ENCODE measurements at places on chromosomes 11 and 22.
A peak's percentile ranks its signal among the peaks of the same experiment; 100 is the strongest.

- DNase-seq = no peak
These were observed 4.9 kb downstream of the TCP11L1 start for GRCh38 chr11:33044285-33044756.

DNA sequence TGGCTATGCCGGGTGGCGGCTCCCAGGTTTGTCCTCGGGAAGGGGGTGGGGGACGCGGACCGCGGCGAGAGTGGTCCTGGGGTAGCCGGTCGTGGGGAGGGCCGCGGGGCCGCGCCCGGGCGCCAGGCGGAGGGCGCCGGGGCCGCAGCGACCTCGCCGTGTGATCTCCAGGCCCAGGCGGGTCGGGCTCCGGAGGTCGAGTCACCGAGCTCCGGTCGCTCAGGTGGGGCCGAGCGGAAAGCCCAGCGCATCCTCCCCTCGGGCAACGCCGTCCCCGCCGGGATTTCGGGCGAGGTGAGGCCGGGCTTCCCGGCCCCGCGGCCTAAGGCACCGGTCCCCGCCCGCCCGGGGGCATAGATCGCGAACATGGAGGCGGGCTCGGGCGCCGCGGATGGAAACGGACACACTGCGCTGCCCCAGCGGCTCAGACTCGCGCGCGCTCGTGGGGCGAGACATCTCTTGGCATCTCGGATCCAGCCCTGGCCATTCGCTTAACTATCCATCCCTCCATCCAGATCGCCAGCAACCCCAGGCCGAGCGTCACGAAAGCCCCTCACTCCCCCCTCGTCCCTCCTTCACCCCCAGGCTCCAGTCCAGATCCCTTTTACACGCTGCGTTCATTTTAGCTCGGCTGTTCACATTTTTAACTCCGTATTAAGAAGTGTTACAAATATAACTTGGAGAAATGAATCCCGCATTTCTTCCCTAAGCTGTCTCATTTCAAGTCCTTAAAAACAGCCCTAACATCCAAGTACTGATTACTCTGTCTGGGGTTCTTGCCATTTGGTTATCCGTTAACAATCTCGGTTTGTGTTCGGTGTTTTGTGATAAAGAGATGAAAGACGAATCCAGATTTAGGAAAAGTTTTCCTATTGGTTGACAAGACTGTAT, 460 bp downstream of the ZC3H12C start:
- peak; percentile 7 for DNase-seq

DNA sequence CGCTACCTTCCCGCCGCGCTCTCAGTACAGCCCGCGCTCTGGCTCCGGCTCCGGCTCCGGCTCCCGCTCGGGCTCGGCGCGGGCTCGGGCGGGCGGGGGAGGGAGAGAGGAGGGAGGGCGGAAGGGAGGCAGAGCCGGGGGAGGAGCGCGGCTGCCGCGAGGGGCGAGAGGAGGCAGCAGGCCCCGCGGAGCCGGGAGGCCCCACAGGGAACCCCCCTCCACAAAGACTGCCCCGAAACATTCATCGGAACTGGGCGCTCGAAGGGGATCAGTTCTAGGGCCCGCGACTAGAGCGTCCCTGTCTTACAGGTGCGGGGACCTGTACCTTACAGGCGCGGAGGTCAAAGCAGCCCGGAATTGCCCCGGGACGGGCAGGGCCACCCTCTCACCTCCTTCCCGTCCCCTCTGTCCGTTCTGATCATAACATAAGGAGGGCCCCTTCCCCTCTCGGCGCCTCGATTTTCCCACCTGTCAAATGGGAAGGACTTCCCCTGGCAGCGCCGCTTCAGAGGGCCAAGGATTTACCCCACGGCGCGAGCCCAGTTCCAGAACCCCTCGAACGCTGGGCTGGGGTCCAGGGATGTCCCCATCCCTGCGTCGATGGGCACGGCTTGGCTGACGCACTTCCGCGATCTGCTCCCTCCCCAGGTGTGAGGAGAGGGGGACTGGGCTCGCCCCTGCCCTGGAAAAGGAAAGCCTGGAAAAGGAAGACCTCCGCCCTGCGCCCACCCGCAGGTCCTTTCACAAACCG, at the start of gene SHISA8:
TSS of gene SHISA8 (minus strand) at position 40 of the 751 bp plus-strand sequence. CDS start 407 bp downstream, outside the sequence.
- DNase-seq = peak; percentile 31

DNA sequence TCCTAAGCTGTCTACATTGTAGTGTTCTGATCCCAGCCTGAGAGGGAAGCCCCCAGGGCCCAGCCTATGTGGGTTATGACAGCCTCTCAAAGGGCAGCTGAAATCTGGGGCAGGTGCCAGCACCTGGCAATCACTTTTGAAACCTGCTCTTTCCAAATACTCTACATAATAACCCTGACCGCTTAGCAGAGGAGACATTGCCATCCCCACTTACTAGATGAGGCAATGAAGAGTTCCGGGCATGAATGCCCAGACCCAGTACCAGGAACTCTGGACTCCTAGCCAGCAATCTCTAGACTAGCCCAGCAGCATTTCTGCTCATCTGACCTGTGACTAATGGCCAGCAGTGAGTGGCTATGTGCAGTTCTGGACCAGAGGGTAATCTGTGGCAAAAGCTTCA, 412.4 kb upstream of the CADM1 start:
- peak; percentile 69 for DNase-seq
